ENCODE measurements at places on chromosomes 16 and 17.

- peak; percentile 17 for DNase-seq
Observed at GRCh38 chr17:37791447-37792399, 46.9 kb upstream of the HNF1B start.

DNA sequence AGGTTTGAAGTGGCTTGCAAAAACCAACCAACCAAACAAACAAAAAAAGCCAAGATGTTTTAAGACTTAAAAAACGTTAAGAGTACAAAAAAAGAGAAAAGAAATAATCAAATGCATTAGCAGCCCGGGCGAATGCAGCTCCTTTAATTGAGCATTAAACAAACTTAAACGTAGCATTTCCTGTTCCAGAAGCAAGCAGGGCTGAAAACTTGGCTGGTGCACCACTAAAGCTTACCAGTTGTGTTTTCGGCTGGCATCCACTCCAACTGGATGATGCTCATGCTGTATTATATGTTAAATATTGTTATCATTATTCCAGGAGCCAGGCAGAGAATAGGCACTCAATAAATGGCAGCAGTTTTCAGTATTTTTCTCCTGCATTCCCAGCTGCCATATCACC lies 45.1 kb downstream of the IRX6 start:
- no peak for DNase-seq

- DNase-seq = no peak
Observed at GRCh38 chr17:16351831-16352230, 1.4 kb downstream of the CENPV start.

DNA sequence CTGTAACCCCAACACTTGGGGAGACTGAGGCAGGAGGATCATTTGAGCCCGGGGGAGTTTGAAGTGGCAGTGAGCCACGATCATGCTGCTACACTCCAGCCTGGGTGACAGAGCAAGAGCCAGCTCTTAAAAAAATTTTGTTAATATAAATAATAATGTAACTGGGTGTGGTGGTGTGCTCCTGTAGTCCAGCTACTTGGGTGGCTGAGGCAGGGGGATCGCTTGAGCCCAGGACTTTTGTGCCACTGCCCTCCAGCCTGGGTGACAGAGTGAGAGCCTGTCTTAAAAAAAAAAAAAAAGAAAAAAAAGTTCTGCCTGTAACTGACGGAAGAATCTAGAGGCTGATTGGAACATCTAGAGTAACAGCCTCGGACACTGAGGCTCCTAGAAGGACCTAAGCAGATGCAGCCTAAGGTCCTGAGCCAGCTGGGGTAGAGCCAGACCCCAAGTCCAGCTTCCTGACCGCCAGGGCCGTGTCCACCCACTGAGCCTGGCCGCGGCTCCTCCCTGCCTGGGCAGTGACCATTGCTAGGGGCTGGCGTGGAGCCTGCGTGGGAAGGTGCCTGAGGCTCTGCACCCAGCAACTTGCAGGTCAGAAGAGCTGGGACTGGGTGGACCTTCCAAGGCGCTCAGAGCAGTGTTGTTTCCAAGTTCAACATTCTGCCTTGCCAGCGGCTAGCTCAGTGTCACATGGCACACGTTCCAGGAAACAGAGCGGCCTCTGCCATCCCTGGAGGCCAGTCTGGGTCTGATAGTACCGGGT lies 209.4 kb upstream of the CIBAR2 start:
- DNase-seq = peak; percentile 48

- no peak for DNase-seq
Observed at GRCh38 chr17:57092779-57093178, 7.7 kb downstream of the AKAP1 start.

- peak; percentile 36 for DNase-seq
Observed at GRCh38 chr17:74532115-74532514, 840 bp upstream of the CD300LB start.

GRCh38 chr17:5629128-5629527 lies 44.8 kb upstream of the NLRP1 start:
- no peak for DNase-seq

DNA sequence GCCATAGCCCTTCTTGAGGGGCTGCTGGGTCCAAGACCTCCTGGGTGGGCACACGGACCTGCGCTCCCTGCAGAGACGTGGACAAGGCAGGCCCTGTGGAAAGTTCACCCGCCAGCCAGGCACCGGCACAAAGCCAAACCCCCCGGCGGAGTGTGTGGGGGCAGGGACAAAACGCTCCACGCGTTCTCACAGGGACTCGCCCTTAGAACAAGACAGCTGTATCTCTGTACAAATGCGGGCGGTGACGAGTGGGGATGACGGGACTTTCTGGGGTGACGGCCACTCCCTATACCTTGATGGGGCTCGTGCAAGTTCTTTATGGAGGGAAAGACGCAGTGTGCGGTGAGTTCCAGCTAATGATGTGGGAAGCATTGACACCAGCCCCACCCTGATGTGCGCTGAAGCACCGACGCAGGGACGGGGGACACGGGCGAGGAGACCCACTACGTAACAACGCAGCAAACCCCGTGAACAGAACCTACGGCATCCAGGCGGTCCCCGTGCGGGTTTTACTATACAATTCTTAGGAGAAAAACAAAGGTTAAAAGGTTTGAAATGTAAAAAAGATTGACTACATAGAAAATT lies 49.4 kb downstream of the LMF1 start:
- DNase-seq = peak; percentile 13

DNA sequence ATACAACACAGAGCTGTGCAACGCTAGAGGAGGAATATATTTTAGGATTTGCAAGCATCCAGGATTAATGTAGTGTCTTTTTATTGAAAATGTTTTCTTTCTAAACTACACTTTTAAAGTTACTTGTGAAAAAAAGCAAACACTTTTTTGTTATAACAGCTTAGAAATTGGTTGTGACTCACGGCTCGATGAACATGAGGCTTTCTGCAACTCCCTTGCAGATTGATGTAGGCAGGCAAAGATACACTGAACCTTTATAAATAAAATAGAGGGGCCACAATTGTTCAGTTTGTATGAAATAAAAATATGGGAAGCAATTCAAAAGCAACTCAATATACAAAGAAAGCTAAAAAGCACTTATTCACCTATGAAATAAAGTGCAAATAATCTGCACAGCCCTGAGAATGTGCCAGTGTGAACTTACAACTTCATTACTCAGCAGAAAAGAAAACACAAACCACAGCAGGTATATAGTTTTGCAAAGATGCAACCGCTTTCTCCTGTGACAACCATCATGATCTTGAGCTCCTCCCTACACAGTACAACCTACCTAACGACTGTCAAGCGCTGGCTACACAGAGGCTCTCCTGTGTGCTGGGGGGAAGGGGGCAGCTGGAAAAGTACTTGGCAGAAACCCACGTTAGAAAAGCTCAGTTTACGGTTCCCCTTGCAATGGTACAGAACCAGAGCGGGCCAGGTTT lies 948 bp downstream of the LUC7L start:
- peak; percentile 27 for DNase-seq

DNA sequence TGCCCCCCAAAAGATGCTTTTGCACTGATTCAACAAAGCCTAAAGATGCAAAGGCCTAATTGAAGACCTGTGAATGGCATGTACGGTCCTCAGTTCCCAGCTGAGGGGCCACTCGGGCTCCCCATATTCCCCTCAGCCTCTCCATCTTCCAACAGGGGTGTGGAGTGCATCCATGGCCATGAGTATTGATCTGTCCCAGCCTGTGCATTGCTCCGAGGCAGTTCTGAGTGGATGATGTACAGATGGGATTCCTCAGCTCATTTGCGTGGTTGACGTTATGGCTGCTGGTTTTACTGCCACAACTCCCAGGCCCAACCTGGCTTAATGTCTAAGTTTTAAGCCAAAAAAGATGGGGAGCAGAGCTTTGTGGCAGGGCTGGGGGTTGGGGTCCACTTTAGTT lies 162.7 kb upstream of the ZNF267 start:
- no peak for DNase-seq

GRCh38 chr17:63692195-63692816 lies 7.6 kb downstream of the LIMD2 start:
- no peak for DNase-seq

Data from BE2C (cell line).